Endodermal cell (in vitro differentiated cells): ENCODE measurements at places on chromosomes 11 and 22. TPM values are rescaled to one million over a fixed set of nuclear protein-coding genes. Genes with fewer than 3 reads are reported as not detected.
A peak's percentile ranks its signal among the peaks of the same experiment; 100 is the strongest.

GRCh38 chr22:45496451-45496941 lies 6.2 kb upstream of the FBLN1 start:
- H3K4me3 ChIP-seq: no peak overlapping the region
- H3K27me3 ChIP-seq: no peaks in the 10 kb centered on the region
- DNase-seq: peak; percentile 59
- no peak overlapping the region for H3K27ac ChIP-seq
- no peaks in the 10 kb centered on the region for H3K36me3 ChIP-seq

DNA sequence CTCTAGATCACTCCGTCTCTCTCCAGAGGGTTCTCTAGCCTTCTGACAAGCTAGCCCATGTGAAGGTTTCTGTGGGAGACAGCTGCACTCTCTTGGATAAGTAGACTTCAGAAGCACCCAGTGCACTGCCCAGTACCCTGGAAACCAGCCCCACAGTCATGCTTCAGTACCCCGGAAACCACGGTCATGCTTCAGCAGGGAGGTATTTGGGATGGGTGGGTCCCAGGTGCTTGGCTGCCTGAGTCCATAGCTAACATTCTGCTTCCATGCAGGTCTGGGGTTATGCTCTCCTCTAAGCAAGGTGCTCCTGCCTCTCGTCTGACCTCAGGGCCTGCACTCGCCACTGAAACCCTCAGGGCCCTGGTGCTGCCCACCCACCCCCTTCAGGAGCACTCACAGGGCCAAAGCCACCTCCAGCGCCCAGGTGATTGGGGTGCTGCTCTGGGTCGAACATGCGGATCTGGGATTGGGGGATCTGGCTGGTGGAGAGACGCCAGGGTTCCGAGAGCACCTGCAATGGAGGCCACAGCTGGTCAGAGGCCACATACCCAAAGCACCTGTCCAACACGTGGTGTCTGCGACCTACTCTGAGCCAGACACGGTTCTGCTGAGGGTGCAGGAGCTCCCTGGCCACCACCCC lies 7.3 kb upstream of the SYCE3 start:
- H3K4me1 ChIP-seq: no peaks in the 10 kb centered on the region
- H3K27me3 ChIP-seq: no peaks in the 10 kb centered on the region
- DNase-seq: no peak
- H3K4me3 ChIP-seq: no peak overlapping the region
- no peak overlapping the region for H3K27ac ChIP-seq

GRCh38 chr11:122359081-122359571 lies 243.1 kb upstream of the BLID start:
- no peak overlapping the region for H3K4me3 ChIP-seq
- H3K4me1 ChIP-seq: no peaks in the 10 kb centered on the region

DNA sequence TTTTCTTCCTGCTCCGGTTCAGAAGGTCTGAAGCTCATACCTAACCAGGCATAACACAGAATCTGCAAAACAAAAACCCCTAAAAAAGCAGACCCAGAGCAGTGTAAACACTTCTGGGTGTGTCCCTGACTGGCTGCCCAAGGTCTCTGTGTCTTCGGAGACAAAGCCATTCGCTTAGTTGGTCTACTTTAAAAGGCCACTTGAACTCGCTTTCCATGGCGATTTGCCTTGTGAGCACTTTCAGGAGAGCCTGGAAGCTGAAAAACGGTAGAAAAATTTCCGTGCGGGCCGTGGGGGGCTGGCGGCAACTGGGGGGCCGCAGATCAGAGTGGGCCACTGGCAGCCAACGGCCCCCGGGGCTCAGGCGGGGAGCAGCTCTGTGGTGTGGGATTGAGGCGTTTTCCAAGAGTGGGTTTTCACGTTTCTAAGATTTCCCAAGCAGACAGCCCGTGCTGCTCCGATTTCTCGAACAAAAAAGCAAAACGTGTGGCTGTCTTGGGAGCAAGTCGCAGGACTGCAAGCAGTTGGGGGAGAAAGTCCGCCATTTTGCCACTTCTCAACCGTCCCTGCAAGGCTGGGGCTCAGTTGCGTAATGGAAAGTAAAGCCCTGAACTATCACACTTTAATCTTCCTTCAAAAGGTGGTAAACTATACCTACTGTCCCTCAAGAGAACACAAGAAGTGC lies 661 bp upstream of the MALAT1 start:
- peak overlapping the region; percentile 99 for H3K27ac ChIP-seq
- peaks cover 35% of the 10 kb centered on the region for H3K36me3 ChIP-seq
- H3K27me3 ChIP-seq: no peaks in the 10 kb centered on the region
- H3K4me3 ChIP-seq: peak overlapping the region; percentile 97
- peak; percentile 71 for DNase-seq

GRCh38 chr11:28257761-28258160 lies 149.6 kb downstream of the METTL15 start:
- no peak overlapping the region for H3K27ac ChIP-seq
- H3K36me3 ChIP-seq: no peaks in the 10 kb centered on the region
- DNase-seq: no peak
- H3K27me3 ChIP-seq: no peaks in the 10 kb centered on the region
- no peak overlapping the region for H3K4me3 ChIP-seq
- no peaks in the 10 kb centered on the region for H3K4me1 ChIP-seq

DNA sequence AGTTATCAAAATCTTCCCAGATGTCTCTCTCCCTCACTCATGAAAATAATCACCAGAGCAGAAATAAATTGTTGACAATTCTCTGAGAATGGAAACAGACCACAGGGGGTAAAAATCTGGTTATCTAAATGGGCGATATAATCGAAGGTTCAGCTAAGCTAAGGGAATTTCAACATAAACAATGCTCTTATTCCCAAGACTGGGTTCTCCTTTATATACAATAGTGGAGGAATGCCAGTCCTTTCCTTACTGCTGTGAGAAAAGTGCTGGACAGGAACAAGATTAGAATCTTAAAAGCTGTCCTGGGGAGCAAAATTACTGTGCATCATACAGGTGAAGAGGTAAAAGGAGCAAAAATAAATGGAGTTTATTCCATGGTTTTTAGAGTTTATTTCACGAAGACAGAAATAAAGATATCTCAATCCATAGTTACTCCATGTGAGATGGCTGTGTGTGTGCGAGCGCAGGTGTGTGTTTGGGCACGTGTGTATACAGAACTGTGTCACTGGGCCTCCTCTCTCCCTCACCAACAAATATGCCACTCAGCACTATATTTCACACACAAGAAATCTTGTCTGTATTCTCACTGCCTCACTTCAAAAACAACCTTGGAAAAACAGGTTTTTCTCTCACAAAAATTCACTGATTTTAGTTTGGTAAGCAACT lies 385.6 kb downstream of the DCDC1 start:
- no peaks in the 10 kb centered on the region for H3K4me1 ChIP-seq
- no peak overlapping the region for H3K27ac ChIP-seq
- H3K4me3 ChIP-seq: no peak overlapping the region
- H3K36me3 ChIP-seq: no peaks in the 10 kb centered on the region
- no peaks in the 10 kb centered on the region for H3K27me3 ChIP-seq

GRCh38 chr11:72738199-72739141 lies 13.7 kb downstream of the ARAP1 start:
- H3K4me1 ChIP-seq: peaks cover 15% of the 10 kb centered on the region
- H3K4me3 ChIP-seq: no peak overlapping the region
- no peak overlapping the region for H3K27ac ChIP-seq
- peak; percentile 77 for DNase-seq

- DNase-seq: no peak
- H3K27me3 ChIP-seq: no peaks in the 10 kb centered on the region
- H3K4me1 ChIP-seq: no peaks in the 10 kb centered on the region
- no peak overlapping the region for H3K27ac ChIP-seq
Measured at GRCh38 chr11:111098091-111098490, 147.4 kb upstream of the POU2AF2 start.

DNA sequence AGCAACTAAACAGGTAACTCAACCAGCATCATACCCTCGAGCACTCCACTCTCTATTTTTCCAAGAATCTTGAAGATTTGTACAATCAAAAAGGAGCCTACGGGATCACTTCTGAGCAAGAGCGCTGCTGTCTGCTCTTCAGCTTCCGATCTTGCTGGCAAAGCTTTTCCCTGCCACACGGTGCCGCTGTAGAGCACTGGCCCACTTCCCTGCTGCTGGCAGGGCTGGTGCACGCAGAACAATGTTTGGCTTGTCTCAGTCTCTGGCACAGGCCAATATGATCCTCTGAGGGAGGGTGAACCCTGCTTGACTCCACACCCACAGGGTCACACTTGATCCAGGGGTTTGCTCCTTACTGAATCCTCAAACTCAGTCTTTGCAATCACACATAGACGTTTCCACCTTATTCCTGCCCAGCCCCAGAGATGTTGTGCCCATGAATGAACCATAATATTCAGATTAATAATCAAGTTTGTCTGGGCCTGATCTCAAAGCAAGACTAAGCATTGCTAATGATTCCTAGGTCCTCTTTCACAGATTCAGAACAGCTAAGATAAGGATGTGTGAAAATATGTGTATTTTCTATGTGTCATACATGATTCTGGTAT lies 536.6 kb downstream of the SOX6 start:
- peak; percentile 90 for DNase-seq
- no peak overlapping the region for H3K4me3 ChIP-seq
- H3K36me3 ChIP-seq: no peaks in the 10 kb centered on the region
- H3K27me3 ChIP-seq: no peaks in the 10 kb centered on the region
- no peak overlapping the region for H3K27ac ChIP-seq

DNA sequence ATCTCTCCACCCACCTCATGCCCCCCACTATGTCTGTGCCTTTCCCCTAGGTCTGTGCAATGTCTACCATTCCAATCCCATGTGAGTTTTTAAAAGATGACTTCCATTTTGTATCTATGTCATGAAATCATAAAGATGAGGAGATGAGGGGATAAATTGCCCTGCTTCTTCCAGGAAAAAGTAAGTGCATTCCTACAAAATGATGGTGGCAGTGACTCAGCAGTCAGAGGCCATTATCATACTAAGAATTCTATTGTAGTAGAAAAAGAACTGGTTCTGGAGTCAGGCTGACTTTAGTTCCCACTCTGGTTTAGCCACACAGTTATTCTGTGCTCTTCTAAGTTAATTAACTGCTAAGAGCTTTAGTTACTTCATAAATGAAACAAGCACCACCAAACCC lies 89.6 kb upstream of the API5 start:
- no peak overlapping the region for H3K27ac ChIP-seq
- no peaks in the 10 kb centered on the region for H3K36me3 ChIP-seq
- DNase-seq: no peak
- no peak overlapping the region for H3K4me3 ChIP-seq
- H3K27me3 ChIP-seq: no peaks in the 10 kb centered on the region

Gene OTOG
- 0.33 and 0.95 TPM in 2 replicates for total RNA-seq

Gene PLEKHB1
- 40.4 and 44.6 TPM in 2 replicates for total RNA-seq

Gene APOBEC3B
- 3.9 to 5.6 TPM (median 5.4 TPM) in 3 replicates for total RNA-seq

Gene ACRV1
- total RNA-seq: 0.20 and 0.37 TPM in 2 replicates

Gene SLCO2B1
- total RNA-seq: 0.84 to 4.3 TPM (median 1.9 TPM) in 3 replicates

Gene MOGAT2
- total RNA-seq: not detected in 3 replicates
